ENCODE measurements at places on chromosomes 1 and 21.

- no peak for DNase-seq
Observed at GRCh38 chr21:23217597-23217996, 2219.4 kb downstream of the NCAM2 start.

GRCh38 chr1:109782927-109783326, 19.2 kb upstream of the EPS8L3 start:
- DNase-seq: no peak

GRCh38 chr1:192969091-192969490, 90.1 kb downstream of the UCHL5 start:
- DNase-seq: no peak

- no peak for DNase-seq
Observed at GRCh38 chr1:39213511-39214002, 9.1 kb downstream of the MACF1 start.

- peak; percentile 65 for DNase-seq
Observed at GRCh38 chr1:167401260-167401873, 117.0 kb downstream of the CD247 start.

DNA sequence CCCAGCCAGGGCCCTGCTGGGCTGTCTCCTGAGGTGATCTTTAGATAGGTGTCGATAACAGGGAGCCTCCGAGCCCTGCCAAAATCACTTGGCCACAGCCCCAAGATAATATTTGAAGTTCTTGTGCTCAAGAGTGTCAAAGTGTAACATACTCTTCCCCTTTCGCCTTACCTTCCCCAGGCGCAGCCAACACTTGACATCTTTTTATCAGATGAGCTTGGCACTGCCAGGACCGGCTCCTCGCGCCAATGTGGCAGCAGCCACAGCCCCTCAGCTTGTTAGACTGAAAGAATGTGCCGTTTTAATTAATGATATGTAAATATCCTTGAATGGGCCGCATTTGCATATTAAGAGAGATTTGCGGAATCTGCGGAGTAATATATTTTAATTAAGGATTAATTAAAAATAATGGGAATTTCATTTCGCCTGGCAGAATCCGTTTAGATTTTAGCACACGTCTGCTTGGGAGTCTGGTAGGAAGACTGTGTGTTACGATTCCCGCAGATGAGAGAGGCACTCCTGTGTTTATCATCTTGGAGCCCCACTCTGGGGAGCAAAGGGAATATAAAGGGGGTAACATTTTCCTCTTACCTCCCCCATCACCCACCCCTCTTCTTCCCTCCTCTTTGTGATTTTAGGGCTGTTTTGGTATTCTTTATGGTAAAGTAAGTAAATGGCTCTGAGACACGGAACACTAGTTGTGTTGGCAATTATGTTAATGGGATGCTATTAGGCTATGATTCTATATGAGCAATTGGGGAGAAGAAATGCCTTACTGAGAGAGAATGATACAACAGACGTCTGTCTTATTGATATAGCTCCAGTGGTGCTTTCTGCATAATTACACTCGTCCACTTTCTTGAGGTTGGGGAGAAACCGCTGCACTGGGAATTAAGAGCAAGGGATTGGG, 109.8 kb downstream of the PBX1 start:
- DNase-seq: no peak

DNA sequence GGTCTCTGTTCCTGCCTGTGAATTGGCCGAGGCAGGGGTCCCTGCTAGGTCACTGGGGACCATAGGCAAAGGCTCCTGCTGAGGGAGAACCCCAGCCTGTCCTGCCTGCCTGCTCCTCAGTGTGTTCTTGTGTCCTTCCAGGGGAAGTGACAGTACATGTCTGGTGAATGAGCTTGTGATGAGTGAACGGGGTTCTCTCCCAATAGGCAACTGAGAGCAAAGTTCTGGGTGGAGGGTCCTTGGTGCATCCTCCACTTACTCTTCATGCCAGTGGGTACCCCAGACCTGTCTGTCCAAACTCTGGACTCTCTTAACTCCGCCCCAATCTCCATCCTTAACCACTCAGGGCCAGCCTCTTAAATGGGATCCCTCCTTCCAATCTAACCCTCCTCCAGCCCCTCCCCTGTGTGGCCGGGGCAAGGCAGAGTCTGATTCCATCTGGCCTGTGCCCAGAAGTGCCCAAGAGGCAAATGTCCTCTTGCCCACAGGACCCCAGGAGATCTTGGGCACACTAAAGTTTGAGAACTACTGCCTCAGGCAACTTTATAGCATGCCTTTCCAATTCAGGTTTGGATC, 2.0 kb downstream of the XKR8 start:
- no peak for DNase-seq

GRCh38 chr1:87299661-87300060, 29.0 kb upstream of the LMO4 start:
- no peak for DNase-seq

GRCh38 chr21:26412885-26413284, 160.2 kb downstream of the CYYR1 start:
- DNase-seq: no peak

DNA sequence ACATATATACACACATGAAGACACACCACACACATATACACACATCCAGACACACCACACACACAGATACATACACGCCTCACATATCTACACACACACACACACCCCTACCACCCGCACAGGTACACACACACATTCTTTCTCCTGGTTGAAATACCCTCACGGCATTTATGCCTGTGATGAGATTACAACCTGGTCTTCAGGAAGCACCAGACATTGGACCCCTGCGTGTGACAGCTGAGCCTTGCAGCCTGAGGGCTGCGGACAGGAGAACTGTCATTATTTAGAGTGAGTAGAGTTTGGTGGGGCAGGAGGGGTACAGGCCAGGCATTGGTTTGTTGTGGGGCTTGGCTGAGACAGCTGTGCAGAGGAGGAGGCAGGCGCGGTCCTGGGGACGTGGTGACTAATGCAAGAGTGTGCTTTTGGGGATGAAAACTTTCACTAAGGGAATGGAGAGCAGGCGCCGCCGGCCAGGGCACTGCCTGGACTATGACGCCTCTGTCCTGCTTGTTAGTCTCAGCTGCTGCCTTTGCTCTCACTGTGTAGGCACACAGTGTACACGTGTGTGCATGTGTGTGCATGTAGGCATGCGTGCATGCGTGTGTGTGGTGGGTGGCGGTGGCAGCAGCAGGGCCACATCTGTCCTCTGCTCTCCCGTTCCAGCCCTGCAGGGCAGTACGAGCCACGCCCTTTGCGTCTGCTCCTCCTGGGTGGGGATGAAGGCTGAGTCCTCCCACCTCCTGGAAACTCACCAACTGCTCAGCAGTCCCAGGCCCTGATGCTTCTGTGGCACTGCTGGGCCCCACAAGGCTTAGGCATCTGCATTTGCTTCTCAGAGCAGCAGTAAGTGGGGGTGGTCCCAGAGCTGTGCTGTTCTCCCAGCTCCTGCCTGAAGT, 57.6 kb downstream of the SPSB1 start:
- no peak for DNase-seq

DNA sequence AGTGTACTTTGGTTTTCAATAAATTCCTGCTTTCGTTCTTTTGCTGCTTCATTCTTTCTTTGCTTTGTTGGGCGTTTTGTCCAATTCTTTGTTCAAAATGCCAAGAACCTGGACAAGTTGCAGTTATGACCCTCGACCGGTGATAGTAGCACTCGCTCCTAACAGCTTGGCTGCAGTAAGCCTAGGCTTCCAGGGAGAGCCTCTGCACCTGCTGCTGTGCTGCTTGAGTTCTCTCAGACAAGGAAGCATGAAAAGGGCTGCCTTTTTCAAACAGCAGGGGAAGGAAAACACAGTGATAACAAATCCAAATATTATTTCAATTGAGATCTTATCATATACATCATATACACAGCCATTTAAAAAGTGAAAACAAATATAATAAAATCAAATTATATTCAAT, 12.8 kb upstream of the RIPK4 start:
- no peak for DNase-seq

DNA sequence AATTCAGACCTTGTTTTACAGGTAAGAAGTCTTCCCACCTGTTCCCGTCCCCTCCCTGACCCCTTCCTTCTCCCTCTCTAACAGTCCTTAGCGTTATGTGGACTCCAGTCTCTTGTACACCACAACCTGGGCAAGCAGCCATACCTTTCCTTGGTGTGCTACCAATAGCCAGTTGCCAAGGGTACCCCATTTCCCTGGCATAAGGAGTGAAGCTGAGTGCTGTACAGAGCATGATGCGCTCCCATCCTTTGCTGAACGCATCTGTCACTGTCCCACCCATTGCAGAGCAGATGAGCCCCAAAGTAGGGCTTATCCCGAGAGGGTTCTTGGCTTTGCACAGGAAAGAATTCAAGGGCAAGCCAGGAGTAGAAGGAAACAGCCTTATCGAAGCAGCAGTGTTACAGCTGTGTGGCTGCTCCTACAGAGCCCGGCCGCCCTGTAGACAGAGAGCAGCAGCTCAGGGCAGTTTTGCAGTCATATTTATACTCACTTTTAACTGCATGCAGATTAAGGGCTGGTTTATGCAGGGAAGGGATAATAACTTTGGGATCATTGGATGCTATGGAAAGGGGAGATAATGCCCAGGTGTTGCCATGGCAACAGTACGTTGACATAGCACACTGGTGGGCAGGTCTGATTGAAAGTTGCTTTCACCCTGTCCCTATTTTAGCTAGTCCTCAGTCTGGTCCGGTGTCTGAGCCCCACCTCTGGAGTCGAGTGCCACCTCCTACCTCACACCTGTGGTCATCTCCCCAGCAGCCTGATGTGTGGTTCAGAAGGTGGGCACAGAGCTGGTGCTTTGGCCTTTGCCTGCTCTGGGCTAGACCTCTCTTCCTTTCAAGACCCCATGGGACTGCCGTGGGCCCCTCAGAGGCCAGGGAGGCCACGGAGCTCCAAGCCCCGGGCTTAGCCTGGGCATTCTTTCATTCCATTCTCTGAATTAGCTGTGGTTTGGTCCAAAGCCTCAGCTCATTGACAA, 5.1 kb downstream of the FHAD1 start:
- no peak for DNase-seq

DNA sequence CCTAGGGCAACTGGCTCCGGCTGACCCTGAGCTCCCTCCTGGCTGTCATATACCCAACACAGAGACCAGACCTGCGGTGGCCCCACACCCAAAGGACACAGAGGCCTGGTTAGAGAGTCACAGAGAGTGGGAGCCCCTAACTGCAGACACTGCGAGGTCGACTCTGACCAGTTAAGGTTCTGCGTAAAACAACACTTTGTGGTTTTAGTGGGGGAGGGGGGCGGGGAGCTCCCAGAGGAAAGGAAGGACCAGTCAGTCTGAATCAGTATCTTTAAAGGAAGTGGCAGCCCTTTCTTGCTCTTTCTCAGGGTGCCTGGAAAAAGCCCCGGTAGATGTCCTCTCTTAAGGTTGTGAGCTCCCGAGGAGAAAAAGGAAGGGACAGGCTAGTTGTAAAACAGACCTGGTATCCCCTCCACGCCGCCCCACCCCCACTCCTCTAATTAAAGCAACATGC, 2.4 kb downstream of the SSBP3 start:
- DNase-seq: no peak

DNA sequence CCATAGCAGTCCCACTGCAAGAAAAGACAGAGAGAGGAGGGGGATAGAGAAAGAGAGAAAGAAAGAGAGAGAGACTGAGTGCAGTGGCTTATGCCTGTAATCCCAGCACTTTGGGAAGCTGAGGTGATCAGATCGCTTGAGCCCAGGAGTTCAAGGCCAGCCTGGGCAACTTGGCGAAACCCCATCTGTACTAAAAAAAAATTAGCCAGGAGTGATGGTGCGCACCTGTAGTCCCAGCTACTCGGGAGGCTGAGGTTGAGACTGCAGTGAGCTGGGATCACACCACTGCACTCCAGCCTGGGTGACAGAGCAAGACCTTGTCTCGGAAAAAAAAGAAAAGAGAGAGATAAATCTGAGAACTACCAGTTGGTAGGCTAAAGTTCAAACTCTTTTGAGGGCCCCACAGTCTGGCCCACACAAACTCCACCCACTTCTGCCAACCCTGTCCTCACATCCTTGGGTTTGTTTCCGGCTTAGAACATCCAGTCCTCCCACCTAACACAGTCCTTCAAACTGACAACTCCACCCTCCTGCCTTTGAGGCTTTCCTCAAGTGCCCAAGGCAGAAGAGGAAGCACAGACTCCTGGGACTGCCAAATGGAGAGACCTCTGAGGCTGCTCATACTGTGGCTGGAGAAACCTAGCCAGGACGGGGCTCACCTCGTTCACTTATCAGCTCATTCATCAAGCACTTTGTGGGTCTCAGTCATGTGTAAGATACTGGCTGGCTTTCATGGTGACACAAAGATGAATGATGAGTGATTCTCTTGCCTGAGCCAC, 20.1 kb downstream of the TFAP2E start:
- no peak for DNase-seq

GRCh38 chr1:3580231-3580630, 31.1 kb downstream of the MEGF6 start:
- no peak for DNase-seq

DNA sequence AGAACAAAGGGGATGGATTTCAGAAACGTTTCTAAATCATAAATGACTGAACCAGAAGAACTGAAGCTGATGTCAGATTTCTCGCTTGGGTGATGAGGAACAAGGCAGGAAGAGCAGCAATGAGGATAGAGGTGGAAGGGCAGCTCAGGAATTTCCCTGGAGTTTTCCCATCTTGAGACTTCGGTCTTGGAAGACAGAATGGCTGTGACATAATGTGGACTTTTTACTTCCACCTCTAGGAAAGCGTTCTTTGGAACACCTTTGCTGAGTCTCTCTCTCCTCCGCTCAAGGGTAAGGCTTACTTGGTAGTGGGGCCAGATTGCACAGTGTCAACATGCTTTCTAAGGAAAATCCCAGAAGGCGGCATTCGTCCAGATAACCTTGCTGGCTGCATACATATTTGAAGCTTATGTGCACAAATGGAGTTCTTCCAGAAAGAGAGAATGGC, 36.6 kb downstream of the DEGS1 start:
- no peak for DNase-seq

DNA sequence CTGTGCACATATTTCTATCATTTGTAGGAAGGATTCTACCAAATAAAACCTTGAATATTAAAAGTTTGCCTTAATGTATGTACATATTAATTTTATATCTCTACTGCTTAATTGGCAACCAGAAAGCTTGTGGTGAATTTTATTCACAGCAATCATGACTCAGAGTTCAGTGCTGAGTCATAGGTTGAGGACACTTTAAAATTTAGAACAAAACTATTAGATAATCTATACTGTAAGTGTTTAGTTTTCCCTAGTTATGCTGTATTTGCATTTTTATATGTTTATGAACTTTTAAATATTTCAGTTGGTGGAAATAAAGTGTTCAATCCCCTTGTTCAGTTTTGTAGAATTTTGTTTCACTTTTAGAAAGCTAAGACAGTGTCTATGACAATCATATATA, 841.5 kb downstream of the KCNT2 start:
- DNase-seq: no peak

GRCh38 chr1:194214735-194215134, 1028.3 kb upstream of the B3GALT2 start:
- no peak for DNase-seq

- no peak for DNase-seq
Observed at GRCh38 chr1:30197639-30198450, 525.5 kb downstream of the MATN1 start.

- peak; percentile 55 for DNase-seq
Observed at GRCh38 chr1:205279986-205280385, 41.6 kb downstream of the NUAK2 start.

- no peak for DNase-seq
Observed at GRCh38 chr1:8780405-8780804, 37.0 kb downstream of the RERE start.

- DNase-seq: no peak
Observed at GRCh38 chr1:33008051-33008914, 28.4 kb downstream of the AK2 start.
